ENCODE measurements at places on chromosomes 7 and 10.

GRCh38 chr7:48255046-48255445, 83.8 kb downstream of the ABCA13 start:
- DNase-seq: no peak
- no peak overlapping the region for H3K4me3 ChIP-seq
- no peaks in the 10 kb centered on the region for H3K36me3 ChIP-seq
- no peak overlapping the region for H3K27ac ChIP-seq
- no peaks in the 10 kb centered on the region for H3K27me3 ChIP-seq
- H3K4me1 ChIP-seq: no peaks in the 10 kb centered on the region

DNA sequence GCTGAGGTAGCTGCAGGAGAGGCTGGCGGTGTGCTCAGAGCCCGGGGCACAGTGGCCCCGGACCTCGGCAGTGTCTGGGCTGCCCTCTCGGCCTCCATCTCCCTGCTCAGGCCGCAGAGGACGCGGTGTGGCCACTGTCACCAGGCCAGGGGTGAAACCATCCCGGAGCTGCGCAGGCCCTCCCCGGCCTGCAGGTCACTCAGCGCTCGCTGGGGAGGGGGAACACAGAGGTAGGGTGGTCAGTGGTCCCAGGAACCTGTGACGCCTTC, 49.8 kb upstream of the DAGLB start:
- H3K4me3 ChIP-seq: no peak overlapping the region
- DNase-seq: no peak
- no peaks in the 10 kb centered on the region for H3K27me3 ChIP-seq
- no peaks in the 10 kb centered on the region for H3K4me1 ChIP-seq
- H3K36me3 ChIP-seq: no peaks in the 10 kb centered on the region

DNA sequence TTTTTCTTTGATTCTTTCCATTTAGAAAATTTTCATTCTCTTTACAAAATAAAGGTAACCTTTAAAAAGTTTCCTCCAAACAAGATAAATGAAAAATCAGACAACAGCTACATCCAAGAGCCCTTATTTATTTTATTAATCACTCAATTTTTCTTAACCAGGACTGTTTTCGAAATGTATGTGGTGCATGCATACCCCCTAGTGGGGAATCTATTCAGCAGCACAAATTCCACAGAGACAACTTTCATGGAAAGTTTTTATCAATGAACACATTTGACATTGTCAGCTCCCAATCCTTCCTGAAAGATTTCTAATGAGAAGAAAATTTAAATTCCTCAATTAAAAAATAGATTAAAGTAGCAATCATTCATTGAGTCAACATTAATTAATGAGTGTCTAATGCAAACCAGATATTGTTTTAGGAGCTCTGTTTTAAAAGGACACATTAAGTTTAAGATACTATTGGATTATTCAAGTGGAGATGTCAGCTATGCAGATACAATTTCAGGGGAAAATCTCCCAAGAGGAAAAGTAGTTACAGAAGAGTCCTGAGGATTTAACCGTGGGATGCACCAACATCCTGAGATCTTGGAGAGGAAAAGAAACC, 5.2 kb upstream of the HTR7 start:
- H3K36me3 ChIP-seq: no peaks in the 10 kb centered on the region
- H3K27me3 ChIP-seq: no peaks in the 10 kb centered on the region
- no peak for DNase-seq

GRCh38 chr10:63197344-63198092, 64.4 kb downstream of the NRBF2 start:
- DNase-seq: no peak
- no peaks in the 10 kb centered on the region for H3K36me3 ChIP-seq
- no peaks in the 10 kb centered on the region for H3K4me1 ChIP-seq
- H3K27ac ChIP-seq: no peak overlapping the region
- no peak overlapping the region for H3K4me3 ChIP-seq

GRCh38 chr10:128522551-128523308, 396.5 kb upstream of the MKI67 start:
- no peaks in the 10 kb centered on the region for H3K4me1 ChIP-seq
- no peaks in the 10 kb centered on the region for H3K36me3 ChIP-seq
- H3K27me3 ChIP-seq: no peaks in the 10 kb centered on the region
- H3K4me3 ChIP-seq: no peak overlapping the region
- DNase-seq: no peak

- no peaks in the 10 kb centered on the region for H3K27me3 ChIP-seq
- H3K4me3 ChIP-seq: no peak overlapping the region
- no peak overlapping the region for H3K27ac ChIP-seq
- DNase-seq: no peak
- no peaks in the 10 kb centered on the region for H3K4me1 ChIP-seq
These were observed 10.1 kb downstream of the PON2 start for GRCh38 chr7:95424716-95425115.

DNA sequence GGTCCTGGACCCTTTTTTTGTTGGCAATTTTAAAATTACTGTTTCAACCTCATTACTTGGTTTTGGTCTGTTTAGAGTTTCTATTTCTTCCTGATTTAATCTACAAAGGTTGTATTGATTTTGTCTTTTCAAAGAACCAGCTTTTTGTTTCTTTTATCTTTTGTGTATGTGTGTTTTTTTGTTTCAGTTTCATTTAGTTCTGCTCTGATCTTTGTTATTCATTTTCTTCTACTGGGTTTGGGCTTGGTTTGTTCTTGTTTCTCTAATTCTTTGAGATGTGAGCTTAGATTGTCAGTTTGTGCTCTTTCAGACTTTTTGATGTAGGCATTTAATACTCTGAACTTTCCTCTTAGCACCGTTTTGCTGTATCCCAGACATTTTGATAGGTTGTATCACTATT, 8.5 kb upstream of the MRPS33 start:
- no peak for DNase-seq
- H3K27ac ChIP-seq: no peak overlapping the region
- no peaks in the 10 kb centered on the region for H3K4me1 ChIP-seq
- no peaks in the 10 kb centered on the region for H3K36me3 ChIP-seq
